ENCODE measurements at places on chromosomes 13 and 19.
A peak's percentile ranks its signal among the peaks of the same experiment; 100 is the strongest.

- no peak for DNase-seq
Measured at GRCh38 chr13:71939186-71939585, 72.2 kb upstream of the DACH1 start.

GRCh38 chr13:97212601-97213040 is 9.5 kb upstream of the MBNL2 start:
- DNase-seq: no peak

- no peak for DNase-seq
Measured at GRCh38 chr19:14540741-14541525, 11.5 kb downstream of the TECR start.

DNA sequence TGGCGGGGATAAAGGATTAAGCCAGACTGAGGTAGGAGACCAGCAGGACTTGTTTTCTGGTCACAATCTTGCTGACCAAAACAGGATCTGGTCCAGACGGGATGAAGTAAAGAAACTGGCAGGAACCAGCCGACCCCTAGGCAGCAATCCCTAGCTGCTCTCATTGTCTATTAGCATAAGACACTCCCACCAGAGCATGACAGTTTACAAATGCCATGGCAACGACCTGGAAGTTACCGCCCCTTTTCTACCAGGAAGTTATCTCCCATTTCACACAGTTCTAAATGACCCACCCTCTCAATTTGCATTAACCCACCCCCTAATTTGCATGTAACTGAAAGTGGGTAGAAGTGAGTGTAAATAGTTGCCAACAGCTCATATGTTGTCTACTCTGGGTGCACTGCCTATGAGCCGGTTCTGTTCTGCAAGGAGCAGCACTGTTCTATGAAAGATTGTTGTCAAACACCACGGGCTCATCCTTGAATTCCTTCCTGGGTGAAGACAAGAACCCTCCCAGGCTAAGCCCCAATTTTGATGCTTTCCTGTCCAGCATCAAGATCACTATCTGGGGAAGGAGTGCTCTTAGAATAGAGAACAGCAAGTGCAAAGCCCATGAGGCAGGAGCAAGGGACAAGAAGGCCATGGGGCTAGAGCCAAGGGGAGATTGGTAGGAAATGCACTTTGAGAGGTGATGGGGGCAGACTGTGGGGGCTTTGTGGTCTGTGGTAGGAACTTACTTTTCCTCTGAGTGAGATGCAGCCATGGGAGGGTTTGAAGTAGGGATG is 13.9 kb upstream of the FBXO27 start:
- no peak for DNase-seq

DNA sequence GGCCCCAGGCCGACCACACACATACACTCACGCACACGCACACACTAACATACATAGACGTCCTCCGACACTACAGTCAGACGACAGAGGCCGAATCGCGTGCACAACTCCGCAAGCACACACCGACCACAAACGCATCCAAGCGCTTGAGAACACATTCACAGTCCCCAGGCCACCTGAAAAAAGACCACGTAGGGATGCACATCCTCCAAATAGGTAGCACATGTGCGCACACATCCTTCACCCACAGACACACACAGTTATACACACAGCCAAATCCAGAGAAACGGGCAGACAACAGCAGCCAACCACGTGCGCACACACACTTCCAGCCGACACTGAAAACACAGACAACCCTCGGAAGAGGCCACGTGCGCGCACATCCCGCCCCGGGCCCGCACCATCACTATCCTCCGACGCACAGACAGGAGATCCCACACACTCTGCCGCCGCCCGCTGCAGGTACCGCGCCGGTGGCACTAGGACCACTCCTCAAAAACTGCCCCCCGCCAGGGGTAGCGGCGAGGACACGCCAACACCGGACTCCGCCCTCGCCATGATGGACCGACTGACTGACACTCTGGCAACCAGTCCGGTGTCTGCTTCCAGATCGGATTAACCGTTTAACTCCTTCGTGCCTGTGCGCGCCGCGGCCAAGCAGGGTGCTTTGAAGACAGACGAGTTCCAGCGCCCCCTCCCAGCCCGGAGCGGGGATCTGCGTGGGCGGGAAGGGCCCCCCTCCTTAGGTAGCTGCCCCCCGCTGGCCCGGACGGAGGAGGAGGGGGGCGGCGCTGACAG is 493 bp upstream of the PDE4A start:
- peak; percentile 85 for DNase-seq

DNA sequence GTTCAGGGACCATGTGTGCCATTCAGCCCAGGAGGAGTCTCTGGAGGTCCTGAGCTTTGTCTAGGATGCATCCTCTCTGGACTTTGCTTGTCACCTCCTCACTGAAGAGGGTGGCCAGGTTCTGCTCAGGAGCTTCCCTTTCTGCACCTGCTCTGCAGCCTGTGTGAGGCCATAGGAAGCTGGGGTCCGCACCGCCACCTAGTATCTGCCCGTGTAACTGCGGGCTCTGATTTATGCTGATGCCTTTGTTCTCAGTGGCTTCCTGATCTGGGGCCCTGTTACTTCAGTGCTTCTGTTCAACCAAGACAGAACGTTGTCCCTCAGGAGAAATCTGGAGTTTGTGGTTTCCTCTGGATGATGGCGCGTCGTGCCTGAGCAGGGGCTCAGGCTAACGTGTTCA is 15.5 kb downstream of the ZNF610 start:
- no peak for DNase-seq
